NCI-H1092 treated with DMSO at 0.1 percent for 48 hours (cell line): ENCODE measurements at places on chromosomes 11 and 22.

- DNase-seq, result no peak
These were observed 10.1 kb downstream of the CASTOR1 start for GRCh38 chr22:30279046-30279788.

DNA sequence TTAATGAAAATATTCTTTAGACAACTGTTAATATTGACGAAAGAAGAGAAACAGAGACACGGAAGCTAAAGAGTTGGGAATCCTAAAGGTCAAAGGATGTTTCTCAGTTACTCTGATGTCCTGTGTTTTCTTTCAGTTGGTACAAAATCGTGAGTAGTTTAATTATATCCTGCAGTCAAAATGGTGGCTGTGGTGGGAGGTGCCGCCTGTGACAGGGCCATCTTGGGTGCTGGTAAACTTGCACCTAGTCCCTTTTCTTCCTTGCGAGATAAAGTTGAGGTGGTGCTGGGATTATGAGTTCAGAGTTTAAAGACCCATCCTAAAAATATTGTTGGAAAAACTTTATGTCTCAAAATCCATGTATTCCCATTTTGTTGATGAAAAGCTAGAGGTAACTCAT is 2.2 kb downstream of the CECR2 start:
- no peak for DNase-seq

- DNase-seq, result no peak
These were observed 150.7 kb downstream of the ADAMTS15 start for GRCh38 chr11:130599073-130599654.

GRCh38 chr22:41845380-41846267 is 12.7 kb downstream of the SREBF2 start:
- no peak for DNase-seq

DNA sequence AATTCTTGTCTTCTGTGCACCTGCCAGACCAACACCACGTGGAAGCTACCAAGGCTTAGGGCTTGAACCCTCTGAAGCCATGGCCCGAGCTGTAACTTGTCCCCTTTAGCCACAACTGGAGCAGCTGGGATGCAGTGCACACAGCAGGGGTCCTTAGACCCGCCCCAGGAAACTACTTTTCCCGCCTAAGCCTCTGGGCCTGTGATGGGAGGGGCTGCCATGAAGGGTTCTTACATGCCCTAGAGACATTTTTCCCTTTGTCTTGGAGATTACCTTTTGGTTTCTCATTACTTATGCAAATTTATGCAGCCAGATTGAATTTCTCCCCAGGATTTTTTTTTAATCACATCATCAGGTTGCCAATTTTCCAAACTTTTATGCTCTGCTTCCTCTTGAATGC is 9.7 kb downstream of the PATE3 start:
- no peak for DNase-seq

GRCh38 chr11:19683141-19683805 is 29.4 kb upstream of the NAV2 start:
- DNase-seq, result no peak

GRCh38 chr11:60307507-60308195 is 19.4 kb upstream of the MS4A6E start:
- DNase-seq, result no peak

- no peak for DNase-seq
These were observed 249.4 kb downstream of the SBF2 start for GRCh38 chr11:10044618-10045017.

- no peak for DNase-seq
These were observed 4.3 kb downstream of the KRTAP5-6 start for GRCh38 chr11:1701091-1701807.

DNA sequence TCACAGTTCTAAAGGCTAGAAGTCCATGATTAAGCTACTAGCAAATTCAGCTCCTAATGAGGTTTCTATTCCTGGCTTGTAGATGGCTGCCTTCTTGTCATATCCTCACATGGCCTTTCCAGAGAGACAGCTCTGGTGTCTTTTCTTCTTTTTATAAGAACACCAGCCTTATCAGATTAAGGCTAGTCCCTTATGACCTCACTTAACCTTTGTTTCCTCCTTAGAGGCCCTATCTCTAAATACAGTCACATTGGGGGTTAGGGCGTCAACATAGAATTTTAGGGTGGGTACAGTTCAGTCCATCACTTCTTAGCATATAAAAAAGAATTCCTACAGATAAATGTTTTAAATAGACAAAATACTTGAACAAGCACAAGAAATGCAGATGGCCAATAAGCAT is 18.2 kb upstream of the CLPB start:
- no peak for DNase-seq

- DNase-seq, result no peak
These were observed 25.0 kb upstream of the OAF start for GRCh38 chr11:120185706-120186455.

- DNase-seq, result no peak
These were observed 98.2 kb downstream of the NTM start for GRCh38 chr11:131468565-131468964.

DNA sequence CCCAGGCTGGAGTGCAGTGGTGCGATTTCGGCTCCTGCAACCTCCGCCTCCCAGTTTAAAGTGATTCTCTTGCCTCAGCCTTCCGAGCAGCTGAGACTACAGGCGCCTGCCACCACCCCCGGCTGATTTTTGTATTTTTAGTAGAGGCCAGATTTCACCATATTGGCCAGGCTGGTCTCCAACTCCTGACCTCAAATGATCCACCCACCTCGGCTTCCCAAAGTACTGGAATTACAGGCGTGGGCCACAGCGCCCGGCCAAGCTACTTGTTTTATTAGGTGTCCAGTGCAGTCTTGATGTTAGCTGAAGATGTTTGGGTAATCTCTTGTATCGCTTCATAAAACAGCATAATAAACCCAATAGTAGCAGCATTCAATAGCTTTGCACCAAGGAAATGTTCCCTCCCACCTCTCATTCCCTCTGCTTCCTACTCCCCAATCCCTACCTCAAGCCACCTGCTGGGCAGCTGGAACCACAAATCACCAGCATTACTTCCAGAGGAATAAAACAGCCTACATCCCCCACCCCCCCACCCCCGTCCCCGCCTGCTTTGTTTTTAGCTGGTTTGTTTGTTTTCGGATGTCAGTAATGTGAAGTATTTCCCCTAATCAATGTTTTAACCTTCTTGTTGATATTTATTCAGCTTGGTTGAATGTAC is 11.0 kb upstream of the GRIK4 start:
- DNase-seq, result no peak
